Muscle of arm (tissue), 14 donors: ENCODE measurements at places on chromosomes 7 and 10. TPM values are rescaled to one million over a fixed set of nuclear protein-coding genes. Genes with fewer than 3 reads are reported as not detected.

Gene SLC26A3
- not detected for polyA plus RNA-seq

Gene TRIM50
- polyA plus RNA-seq = 0.33 TPM

Gene GPR26
- not detected for polyA plus RNA-seq

Gene RELN
- 3.4 TPM for polyA plus RNA-seq

Gene KEL
- 1.7 TPM for polyA plus RNA-seq

Gene C10orf53
- polyA plus RNA-seq = not detected

Gene ARHGAP12
- polyA plus RNA-seq = 32.6 TPM

Gene GRID1
- polyA plus RNA-seq = 3.7 TPM

Gene GDF2
- not detected for polyA plus RNA-seq

Gene IFIT5
- polyA plus RNA-seq = 13.3 TPM

Gene PNLIPRP3
- not detected for polyA plus RNA-seq

- no peak for DNase-seq
Measured at GRCh38 chr7:79268730-79269129, 184.7 kb downstream of the MAGI2 start.

GRCh38 chr7:119643558-119643957 lies 629.4 kb upstream of the KCND2 start:
- DNase-seq = no peak

- no peak for DNase-seq
Measured at GRCh38 chr10:5805711-5806110, 7.5 kb downstream of the GDI2 start.

DNA sequence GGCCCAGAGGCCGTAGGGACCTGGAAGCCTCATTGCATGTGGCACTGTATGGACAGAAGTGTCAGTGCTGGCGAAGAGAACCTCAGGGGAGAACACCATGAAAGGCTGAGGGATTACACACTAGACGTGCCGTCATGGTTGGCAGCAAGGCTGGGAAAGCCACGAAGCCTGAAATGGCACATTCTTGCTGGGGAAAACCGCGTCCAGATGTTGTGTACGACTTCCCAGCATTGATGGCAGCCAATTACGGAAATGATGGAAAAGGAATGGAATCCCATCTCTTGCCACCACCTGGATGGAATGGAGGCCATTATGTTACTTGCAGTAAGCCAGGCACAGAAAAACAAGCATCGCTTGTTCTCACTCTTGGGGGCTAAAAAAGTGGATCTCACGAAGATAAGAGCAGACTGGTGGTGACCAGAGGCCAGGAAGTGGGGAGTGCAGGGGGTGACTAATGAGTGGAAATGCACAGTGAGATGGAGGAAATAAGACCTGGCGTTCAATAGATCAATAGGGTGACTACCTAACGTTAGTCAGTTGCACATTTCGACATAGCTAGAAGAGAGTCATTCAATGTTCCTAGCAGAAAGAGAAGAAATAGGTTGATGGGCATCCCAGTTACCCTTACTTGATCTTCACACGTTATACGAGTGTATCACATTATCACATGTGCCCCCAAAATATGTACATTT lies 14.6 kb upstream of the PWWP2B start:
- no peak for DNase-seq

- no peak for DNase-seq
Measured at GRCh38 chr7:73918926-73919693, 58.2 kb downstream of the TMEM270 start.

DNA sequence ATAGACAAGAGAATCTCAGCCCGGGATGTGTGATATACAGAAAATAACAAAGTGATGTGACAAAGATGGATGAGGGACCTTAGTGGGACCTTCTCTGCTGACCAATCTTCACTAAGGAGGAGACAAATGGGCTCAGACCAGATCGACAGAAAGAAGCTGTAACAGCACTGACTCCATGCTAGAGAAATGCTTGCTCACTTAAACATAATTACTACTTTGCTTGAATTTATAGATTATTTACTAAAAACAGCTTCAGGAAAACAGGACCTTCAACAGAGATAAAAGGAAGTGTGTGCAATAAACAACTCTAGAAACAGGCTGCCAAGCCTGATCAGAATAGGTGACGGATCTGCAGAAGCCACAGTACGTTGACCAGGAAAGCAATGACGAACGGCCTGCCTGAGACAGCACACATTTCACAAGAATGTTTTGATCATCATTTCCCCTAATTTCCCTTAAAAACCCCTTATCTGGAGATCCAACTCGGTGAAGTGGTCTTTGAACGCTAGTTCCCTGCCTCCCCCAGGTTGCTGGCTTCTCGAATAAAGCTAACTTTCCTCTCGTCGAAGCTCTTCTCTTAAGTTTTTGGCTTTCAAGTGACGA lies 98.4 kb upstream of the STEAP1B start:
- no peak for DNase-seq

DNA sequence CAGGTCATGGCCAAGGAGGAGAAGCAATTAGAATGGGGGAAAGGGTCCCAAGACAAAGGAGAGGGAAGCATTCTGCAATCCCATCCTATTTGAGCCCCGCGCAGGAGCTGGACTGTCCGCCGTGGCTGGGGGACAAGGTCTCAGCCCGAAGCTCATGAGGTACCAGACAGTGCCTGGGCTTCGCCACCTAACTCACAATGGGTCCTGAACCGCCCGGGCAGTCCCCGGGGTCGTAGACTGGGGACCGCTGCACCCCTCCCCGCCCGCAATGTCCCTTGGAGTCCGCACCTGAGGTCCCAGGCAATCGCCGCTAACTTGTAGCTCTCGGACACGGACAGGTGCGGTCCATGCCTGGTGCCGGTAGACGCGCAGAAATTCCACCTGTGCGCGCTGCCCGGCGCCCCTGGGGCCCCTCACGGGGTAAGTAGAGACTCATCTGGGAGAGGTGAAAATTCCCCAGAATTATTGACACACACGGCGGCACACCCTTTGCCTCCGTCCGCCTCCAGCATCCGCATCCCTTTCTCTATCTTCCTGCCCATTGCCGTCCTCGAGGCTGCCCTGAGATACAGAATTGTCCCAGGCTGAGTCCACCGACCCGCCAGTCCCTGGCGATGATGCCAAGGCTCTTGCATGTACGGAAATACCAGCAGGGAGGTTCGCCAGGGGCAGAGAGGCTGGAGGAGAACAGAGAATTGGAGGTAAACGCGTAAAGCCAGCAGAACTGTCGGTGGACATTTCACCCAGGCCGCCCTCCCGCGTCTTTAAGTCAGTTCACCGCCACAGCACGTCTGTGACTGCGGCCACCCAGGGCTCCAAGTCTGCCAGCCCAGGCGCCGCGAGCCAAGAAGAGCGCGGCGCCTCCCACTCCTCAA lies 1.8 kb downstream of the CHRM2 start:
- DNase-seq = no peak

DNA sequence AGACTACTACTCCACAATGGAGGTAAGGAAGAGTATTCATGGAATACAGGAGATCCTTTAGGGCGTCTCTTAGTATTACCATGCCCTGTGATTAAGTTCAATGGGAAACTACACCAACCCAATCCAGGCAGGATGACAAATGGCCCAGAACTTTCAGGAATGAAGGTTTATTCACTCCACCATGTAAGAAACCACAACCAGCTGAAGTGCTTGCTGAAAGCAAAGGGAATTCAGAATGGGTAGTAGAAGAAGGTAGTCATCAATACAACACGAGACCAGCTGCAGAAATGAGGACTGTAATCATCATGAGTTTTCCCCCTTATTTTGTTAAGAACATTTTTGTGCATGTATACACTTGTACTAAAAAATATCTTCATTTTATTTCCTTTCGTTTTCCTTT lies 76.6 kb downstream of the GPR37 start:
- no peak for DNase-seq

DNA sequence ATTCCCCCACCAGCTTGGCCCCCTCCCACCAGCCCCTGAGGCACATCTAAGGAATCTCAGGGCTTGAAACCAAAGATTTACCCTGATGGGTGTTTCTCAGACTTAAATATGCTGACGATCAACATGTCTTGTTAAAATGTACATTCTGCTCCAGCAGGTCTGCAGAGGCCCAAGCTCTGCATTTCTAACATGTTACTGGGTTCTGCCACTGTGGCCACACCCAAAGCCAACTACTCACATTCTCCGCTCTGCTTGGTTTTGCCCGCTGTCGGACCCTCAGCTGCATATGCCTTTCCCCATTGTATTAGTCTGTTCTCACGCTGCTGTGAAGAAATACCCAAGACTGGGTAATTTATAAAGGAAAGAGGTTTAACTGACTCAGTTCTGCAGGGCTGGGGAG lies 8.9 kb downstream of the PIP4K2A start:
- DNase-seq = no peak

DNA sequence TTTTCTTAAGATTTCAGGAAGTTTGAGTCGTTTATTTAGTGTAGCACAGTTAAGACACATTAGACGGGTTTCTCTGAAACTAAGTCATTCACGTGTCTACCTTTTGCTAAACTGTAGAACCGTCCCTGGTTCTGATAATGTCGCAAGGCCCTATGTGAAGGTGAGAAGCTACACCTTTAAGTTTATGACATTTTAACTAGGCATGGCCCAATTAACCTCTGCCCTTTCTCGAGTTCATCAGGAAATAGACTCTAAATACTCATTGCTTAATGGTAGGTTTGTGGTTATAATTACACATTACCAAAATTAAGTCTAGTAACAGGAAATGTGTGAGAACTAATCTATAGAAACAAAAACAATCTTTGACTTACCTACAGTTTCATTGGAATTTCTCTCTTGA lies 126.6 kb upstream of the FZD8 start:
- DNase-seq = no peak

- DNase-seq = no peak
Measured at GRCh38 chr7:16492513-16493062, 27.1 kb upstream of the SOSTDC1 start.

- no peak for DNase-seq
Measured at GRCh38 chr7:93779115-93779514, 111.4 kb downstream of the TFPI2 start.

GRCh38 chr7:24870766-24871165 lies 109.2 kb downstream of the OSBPL3 start:
- DNase-seq = no peak

DNA sequence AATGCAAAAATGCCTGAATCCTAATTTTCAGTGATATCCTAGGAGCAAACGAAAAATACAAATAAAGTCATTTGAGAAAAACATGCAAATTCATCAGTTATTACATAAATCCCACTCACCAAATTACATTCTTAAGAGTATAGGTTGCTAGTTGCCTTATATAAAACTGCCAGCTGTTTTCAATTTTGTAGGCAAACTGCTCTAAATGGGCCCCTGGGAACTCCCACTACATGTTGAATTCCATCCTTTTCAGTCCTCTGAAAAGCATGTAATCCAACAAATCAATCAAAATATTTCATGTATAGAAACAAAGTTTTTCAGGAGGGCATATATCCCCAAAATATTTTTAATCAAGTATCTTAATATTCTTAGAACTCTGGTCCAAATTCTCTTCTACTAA lies 2.1 kb upstream of the JMJD1C start:
- DNase-seq = no peak

DNA sequence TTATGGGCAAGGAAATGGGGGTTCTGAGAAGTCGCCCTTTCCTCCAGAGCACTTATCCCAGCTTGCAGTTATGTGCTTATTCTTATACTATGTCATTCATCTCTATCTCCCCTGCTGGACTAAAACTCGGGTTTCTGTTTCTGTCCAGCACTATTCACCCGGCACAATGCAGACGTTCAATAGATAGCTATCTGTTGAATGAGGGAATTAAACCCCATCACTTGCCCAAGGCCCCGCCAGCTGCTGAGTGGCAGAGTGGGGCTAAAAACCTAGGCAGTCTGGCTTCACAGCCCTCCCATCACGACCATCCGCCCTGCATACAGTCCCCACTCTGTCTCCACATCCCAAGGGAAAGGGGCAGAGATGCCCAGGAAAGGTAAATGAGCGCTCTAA lies 5.4 kb downstream of the SLIT1 start:
- no peak for DNase-seq

- peak; percentile 31 for DNase-seq
Measured at GRCh38 chr7:122887198-122887597, 938 bp upstream of the CADPS2 start.

- DNase-seq = no peak
Measured at GRCh38 chr10:130392031-130392430, 255.8 kb downstream of the GLRX3 start.

GRCh38 chr7:86975449-86975848 lies 84.0 kb downstream of the ELAPOR2 start:
- no peak for DNase-seq

- no peak for DNase-seq
Measured at GRCh38 chr7:142948603-142949002, 9.3 kb downstream of the LLCFC1 start.

DNA sequence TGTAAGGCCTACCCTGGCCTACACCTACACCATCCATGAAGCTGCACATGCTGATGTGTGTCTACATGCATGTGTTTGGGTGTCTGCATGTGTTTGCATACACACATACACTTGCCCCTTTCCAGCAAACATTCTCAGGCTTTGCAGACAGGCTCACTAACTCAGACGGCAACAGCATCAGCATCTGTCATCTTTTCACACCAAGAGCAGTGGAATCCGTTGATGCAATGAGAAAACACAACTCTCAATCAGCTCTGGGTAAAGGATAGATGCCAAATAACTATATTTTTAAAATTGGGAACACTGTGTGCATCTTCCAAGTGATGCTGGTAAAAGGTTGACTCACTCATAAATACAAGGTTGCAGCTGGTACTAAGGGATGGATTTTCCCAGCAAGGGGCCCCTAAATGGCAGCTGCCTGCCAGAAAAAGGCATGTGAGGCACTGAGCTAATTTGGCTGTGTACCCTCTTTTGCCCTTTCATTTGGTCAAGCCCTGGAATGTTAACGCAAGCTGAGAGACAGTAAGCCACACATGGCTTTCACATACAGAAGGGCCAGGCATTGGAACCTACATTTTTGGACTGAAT lies 296.3 kb upstream of the NPSR1 start:
- DNase-seq = no peak

- no peak for DNase-seq
Measured at GRCh38 chr10:124179308-124180043, 86.1 kb upstream of the CHST15 start.

DNA sequence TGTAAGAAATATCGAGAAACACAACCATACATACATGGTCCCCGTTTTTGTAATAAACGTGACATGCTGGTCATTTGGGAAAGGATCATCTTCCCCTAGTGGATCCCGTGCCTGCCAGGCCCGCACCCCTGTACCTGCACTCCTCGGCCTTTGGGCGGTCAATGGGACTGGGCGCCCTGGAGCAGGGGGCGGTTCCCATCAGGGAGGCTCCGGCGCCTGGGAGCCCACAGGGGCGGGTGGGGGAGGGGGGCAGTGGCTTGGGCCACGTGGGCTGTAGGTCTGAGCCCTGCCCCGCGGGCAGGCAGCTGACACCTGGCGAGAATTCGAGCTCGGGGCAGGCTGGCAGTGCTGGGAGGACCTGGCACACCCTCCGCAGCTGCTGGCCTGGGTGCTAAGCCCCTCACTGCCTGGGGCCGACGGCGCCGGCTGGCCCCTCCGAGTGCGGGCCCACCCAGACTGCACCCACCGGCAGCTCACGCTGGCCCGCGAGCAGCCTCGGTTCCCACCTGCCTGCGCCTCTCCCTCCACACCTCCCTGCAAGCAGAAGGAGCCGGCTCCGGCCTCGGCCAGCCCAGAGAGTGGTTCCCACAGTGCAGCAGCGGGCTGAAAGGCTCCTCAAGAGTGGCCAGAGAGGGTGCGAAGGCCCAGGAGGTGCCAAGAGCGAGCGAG lies 361.6 kb upstream of the GRM3 start:
- DNase-seq = no peak
